HCT116 (cell line): ENCODE measurements at places on chromosomes 2 and 18. TPM values are rescaled to one million over a fixed set of nuclear protein-coding genes. Genes with fewer than 3 reads are reported as not detected.

DNA sequence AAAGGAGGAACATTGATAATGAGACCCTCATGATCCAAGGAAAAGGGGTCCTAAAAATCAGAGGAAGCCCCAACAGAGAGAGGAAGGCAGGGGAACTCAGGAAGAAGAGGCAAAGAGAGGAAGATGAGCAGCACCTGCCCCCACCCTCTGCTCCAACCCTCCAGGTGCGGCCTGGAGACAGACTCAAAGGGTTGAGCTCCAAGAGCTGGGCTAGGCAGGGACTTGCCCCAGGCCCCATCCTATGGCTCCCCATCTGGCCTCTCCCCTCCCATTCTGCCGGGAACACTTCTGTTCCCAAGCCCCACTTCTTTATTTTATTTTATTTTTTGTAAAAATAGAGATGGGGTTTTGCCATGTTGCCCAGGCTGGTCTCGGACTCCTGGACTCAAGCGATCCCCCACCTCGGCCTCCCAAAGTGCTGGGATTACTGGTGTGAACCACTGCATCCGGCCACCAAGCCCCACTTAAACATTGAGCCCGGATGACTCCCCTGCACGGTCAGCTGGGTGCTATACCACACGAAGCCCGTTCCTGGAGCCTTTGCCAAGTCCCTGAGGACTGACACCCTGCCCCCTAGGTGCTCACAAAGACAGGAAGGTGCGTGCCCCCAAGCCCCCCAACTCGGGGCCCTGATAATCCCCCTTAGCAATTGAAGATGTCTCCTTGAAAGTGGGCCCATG, 3.8 kb upstream of the GPR55 start:
- H3K4me1 ChIP-seq: no peaks in the 10 kb centered on the region; the same call in 1 of the 2 replicates
- no peaks in the 10 kb centered on the region for H3K27me3 ChIP-seq
- H3K4me3 ChIP-seq: no peak overlapping the region
- DNase-seq: no peak
- H3K36me3 ChIP-seq: no peaks in the 10 kb centered on the region

- H3K36me3 ChIP-seq: no peaks in the 10 kb centered on the region
- H3K27me3 ChIP-seq: no peaks in the 10 kb centered on the region
- H3K27ac ChIP-seq: no peak overlapping the region
- no peaks in the 10 kb centered on the region for H3K4me1 ChIP-seq
Measured at GRCh38 chr2:149258531-149258930, 71.9 kb upstream of the LYPD6 start.

DNA sequence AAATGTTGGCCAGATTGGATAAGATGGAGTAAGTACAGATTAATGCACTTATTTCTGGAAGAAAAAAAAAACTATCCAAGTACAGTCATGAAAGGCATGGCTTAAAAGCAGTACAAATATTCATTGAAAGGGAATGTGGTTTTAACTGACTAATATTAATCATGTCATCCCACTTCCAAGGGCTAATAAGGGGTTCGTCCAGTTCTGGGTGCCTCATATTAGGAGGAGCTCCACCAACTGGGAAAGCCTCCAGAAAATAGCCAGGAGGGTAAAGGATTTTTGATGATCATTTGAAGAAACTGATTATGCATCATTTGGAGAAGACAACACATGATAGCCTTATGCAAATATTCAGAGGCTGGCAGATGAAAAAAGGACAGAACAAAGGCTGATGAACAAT, 115.2 kb upstream of the ARL5A start:
- 0 out of 2 replicates have a peak, but pooled peaks cover 2% of the 10 kb centered on the region for H3K4me1 ChIP-seq
- no peaks in the 10 kb centered on the region for H3K36me3 ChIP-seq
- H3K27ac ChIP-seq: no peak overlapping the region
- H3K4me3 ChIP-seq: no peak overlapping the region
- no peaks in the 10 kb centered on the region for H3K27me3 ChIP-seq
- DNase-seq: no peak

NDC80 gene
- total RNA-seq: 46.0 TPM

- H3K4me1 ChIP-seq: peaks cover 12% of the 10 kb centered on the region
- no peaks in the 10 kb centered on the region for H3K36me3 ChIP-seq
- H3K27ac ChIP-seq: no peak overlapping the region
- H3K27me3 ChIP-seq: no peaks in the 10 kb centered on the region
Measured at GRCh38 chr2:127143841-127144782, 37.2 kb upstream of the BIN1 start.

- no peak overlapping the region for H3K4me3 ChIP-seq
- H3K27ac ChIP-seq: no peak overlapping the region
- no peak for DNase-seq
- H3K4me1 ChIP-seq: peaks cover 6% of the 10 kb centered on the region; the same call in 1 of the 2 replicates
Measured at GRCh38 chr2:170362871-170363631, 185.1 kb downstream of the MYO3B start.

CRYGC gene
- not detected for total RNA-seq

SMYD1 gene
- total RNA-seq: not detected

MOGAT1 gene
- total RNA-seq: 0.22 TPM

CMPK2 gene
- 1.5 TPM for total RNA-seq

DLGAP1 gene
- 0.39 TPM for total RNA-seq

GRCh38 chr18:6837904-6838303, 108.4 kb downstream of the ARHGAP28 start:
- H3K27ac ChIP-seq: no peak overlapping the region
- no peaks in the 10 kb centered on the region for H3K36me3 ChIP-seq

DNA sequence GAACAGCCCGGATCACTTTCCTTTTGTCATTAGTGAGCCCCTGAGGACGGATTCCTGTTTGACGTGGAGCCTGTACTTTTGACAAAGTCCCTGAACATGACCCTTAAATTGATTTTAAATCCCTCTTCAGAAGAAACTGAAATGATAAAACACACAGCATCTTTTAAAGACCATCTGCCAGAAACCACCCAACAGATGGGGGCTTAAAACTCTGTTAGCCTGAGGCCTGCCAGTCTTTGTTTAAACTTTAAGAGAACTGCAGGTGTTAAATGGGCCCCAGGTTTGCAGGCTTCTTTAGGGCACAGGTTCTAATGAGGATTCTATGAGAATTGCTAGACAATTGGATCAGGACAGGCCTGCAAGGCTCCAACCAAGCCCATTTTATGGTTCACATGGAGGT, 177.9 kb downstream of the ALK start:
- peaks cover 22% of the 10 kb centered on the region for H3K4me1 ChIP-seq
- no peak for DNase-seq
- H3K36me3 ChIP-seq: no peaks in the 10 kb centered on the region

- H3K27ac ChIP-seq: no peak overlapping the region
- no peaks in the 10 kb centered on the region for H3K4me1 ChIP-seq
- no peaks in the 10 kb centered on the region for H3K36me3 ChIP-seq
- no peak overlapping the region for H3K4me3 ChIP-seq
Measured at GRCh38 chr2:128280901-128281321, 37.8 kb downstream of the HS6ST1 start.

RGPD3 gene
- 0.15 TPM for total RNA-seq

GRCh38 chr2:166897666-166898065, 9.4 kb downstream of the XIRP2 start:
- no peak overlapping the region for H3K4me3 ChIP-seq
- no peaks in the 10 kb centered on the region for H3K36me3 ChIP-seq
- no peaks in the 10 kb centered on the region for H3K4me1 ChIP-seq
- no peaks in the 10 kb centered on the region for H3K27me3 ChIP-seq

- H3K27ac ChIP-seq: no peak overlapping the region
- H3K4me3 ChIP-seq: no peak overlapping the region
- H3K4me1 ChIP-seq: no peaks in the 10 kb centered on the region
- no peaks in the 10 kb centered on the region for H3K36me3 ChIP-seq
Measured at GRCh38 chr2:48066000-48066399, 159.7 kb upstream of the FBXO11 start.

LBX2 gene
- total RNA-seq: 10.1 TPM

DNA sequence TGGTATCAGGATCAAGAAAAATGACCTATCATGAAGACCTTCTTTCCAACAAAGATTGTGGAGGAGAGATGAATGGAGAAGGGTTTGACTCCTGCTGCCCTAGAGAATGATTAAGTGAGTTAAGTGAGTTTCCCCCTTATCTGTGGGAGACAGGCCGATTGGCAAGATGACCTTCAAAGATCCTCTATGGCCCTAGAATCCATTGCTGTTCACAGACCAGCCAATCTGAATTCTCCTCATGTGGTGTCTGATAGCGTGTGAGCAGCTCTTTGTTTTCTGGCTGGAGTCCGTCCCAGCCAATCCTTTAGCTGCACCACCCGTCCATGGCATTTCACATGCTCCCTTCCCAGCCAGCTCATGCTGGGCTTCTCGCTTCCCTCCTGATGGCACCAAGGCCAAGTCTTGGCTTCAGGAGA, 79.4 kb downstream of the MARCHF4 start:
- H3K27ac ChIP-seq: no peak overlapping the region
- H3K27me3 ChIP-seq: peaks cover 28% of the 10 kb centered on the region
- H3K4me1 ChIP-seq: no peaks in the 10 kb centered on the region
- H3K36me3 ChIP-seq: no peaks in the 10 kb centered on the region

DNA sequence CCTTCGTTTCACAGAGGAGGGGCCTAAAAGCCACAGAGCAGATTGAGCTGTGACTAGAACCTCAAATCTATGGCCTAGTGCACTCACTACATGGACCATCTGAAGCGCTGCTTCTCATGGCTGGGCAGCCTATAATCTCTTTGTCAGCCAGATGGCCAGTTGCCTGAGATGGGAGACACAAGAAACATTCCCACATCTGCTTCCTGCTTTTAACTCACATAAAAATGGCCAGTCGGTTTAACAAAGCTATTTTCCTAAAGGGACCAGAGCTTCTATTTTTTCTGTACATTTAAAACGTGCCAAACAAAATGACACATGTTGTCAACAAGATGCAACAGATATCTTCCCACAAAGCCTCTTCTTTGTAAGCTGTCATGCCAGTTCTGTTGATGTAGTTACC, 173.8 kb downstream of the GFPT1 start:
- H3K4me3 ChIP-seq: no peak overlapping the region
- DNase-seq: no peak
- no peak overlapping the region for H3K27ac ChIP-seq
- no peaks in the 10 kb centered on the region for H3K27me3 ChIP-seq
- H3K36me3 ChIP-seq: no peaks in the 10 kb centered on the region

GRCh38 chr2:56918790-56919189, 735.0 kb downstream of the CCDC85A start:
- H3K4me1 ChIP-seq: no peaks in the 10 kb centered on the region
- DNase-seq: no peak
- H3K27me3 ChIP-seq: no peaks in the 10 kb centered on the region
- no peak overlapping the region for H3K27ac ChIP-seq

DNA sequence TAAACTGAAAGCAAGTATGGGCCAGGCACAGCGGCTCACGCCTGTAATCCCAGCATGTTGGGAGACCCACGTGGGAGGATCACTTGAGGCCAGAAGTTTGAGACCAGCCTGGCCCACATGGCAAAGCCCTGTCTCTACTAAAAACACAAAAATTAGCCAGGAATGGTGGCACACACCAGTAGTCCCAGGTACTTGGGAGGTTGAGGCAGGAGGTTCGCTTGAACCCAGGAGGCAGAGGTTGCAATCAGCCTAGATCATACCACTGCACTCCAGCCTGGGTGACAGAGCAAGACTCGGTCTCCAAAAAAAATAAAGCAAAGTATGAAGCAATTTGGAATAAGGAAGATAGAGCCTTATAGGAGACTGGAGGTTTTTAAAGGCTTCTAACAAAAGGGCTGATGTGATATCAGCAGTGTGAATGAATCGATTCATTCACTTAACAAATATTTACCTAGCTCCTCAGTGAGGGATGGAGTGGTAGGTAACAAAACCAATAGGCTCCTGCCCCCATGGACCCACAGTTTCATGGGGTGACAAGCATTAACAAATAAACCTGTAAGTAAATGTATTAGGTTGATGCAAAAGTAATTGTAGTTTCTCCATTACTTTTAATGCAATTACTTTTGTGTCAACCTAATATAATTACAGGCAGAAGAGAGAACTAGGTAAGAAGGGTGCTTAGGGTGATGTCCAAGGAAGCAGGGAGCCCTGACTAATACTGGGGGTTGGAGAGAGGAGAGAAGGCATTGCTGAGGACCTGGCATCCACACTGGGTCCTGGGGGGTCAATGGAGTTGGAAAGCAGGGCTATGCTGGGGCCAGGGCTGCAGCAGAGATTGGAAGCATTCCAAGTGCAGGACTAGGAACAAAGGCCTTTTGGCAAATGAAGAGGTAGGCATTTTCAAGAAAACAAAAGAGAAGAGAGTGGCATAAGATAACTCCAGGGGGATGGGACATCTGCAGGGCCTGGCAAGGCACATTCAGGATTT, 195.4 kb upstream of the ARL4C start:
- H3K27me3 ChIP-seq: no peaks in the 10 kb centered on the region
- DNase-seq: no peak
- no peak overlapping the region for H3K27ac ChIP-seq
- H3K4me1 ChIP-seq: peaks cover 36% of the 10 kb centered on the region
- H3K4me3 ChIP-seq: no peak overlapping the region

ESPNL gene
- 0.22 TPM for total RNA-seq

DNA sequence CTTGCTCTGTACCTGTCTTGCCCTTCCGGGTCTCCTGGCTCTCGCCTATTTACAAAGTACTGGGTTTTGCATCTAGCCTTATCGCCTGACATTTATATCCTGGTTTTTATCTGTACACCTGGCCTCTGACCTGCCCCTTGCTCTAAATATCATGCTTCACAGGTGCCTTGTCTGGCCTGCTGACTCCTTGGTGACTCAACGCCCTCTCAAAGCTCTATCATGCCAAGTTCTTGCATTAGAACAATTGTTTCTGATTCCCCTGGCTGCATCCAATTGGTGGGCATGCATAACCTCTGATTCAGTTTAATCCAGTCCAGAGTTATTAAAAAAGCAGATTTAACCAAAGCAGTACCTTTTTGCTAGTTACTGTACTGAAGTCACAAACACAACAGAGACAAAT, 113.9 kb upstream of the CCDC68 start:
- DNase-seq: no peak
- no peak overlapping the region for H3K27ac ChIP-seq
- no peak overlapping the region for H3K4me3 ChIP-seq

LHCGR gene
- total RNA-seq: not detected

- no peaks in the 10 kb centered on the region for H3K27me3 ChIP-seq
- no peaks in the 10 kb centered on the region for H3K36me3 ChIP-seq
- H3K27ac ChIP-seq: no peak overlapping the region
- H3K4me1 ChIP-seq: no peaks in the 10 kb centered on the region
- no peak for DNase-seq
Measured at GRCh38 chr2:126220331-126220730, 435.6 kb upstream of the GYPC start.

GRCh38 chr2:164523726-164524125, 97.6 kb downstream of the GRB14 start:
- no peak overlapping the region for H3K4me3 ChIP-seq
- H3K27ac ChIP-seq: no peak overlapping the region
- no peak for DNase-seq
- H3K27me3 ChIP-seq: no peaks in the 10 kb centered on the region
- no peaks in the 10 kb centered on the region for H3K36me3 ChIP-seq

DNA sequence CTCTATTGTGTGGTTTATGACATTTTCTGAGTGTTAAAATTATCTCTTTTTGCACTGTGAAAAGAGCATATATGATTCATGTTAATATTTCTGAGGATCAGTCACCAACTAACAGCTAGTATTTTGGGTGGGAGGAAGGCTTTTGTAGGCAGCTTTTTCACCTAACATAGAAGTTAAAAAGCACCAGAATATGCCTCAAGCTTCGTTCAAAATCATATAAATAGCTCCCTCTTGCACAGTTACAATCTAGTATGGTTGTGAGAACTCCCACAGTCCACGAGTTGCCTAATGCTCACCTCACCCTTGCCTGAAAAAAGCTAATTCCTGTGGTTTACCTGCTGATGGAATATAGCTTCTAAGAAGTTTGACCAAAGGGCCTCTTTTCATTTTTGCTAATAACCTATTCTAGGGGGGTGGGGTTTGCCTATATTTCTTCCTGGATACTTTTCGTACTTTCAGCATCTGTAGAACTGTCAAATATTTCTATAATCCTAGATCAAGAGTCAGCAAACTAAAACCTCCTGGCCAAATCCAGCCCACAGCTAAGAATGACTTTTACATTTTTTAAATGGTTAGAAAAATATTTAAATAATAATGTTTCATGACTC, 167.1 kb upstream of the FOSL2 start:
- no peaks in the 10 kb centered on the region for H3K36me3 ChIP-seq
- H3K4me1 ChIP-seq: peaks cover 8% of the 10 kb centered on the region; the same call in 1 of the 2 replicates
- no peak for DNase-seq
- no peak overlapping the region for H3K4me3 ChIP-seq
